Fibroblast of skin of left quadriceps (primary cell): ENCODE measurements at places on chromosomes 6 and 20.

DNA sequence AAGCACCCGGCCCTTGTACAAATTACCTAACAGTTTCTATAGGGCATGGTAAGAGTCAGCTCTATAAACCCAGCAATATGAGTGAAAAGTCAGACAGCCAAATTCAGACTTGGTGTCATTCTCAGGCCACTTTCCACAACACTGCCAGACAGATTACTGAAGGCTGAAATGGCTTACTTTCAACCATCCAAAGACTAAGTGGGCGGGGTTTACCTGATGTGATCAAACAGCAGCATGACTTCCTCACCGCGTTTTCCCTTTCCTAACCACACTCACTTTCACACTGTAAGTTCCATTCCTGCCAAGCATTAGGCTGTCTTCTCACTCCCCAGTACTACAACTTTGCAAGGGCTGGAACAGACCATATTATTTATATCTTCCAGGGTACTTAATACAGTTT is 85.9 kb downstream of the SMLR1 start:
- no peak for DNase-seq

- no peak for DNase-seq
These were observed 9.7 kb downstream of the MOCS3 start for GRCh38 chr20:50968289-50968688.

DNA sequence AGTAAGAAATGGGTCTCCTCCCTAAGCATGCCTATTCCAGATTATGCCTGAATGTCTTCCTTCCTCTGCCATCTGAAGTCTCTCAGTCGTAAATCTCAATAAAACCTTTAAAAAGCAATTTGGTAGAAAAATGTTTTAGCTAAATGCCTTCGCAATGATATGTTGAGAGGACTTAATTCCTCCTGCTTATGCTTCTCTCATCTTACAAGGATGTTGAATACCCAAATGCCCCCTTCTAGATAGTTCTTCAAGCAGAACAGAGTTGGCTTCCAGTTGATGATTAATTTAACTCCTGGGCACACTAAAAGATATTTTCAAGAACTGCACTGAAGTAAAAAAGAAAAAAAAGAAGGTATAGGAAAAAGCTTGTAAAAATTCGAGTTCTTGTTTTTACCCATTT is 275.0 kb upstream of the SPTLC3 start:
- DNase-seq = no peak

DNA sequence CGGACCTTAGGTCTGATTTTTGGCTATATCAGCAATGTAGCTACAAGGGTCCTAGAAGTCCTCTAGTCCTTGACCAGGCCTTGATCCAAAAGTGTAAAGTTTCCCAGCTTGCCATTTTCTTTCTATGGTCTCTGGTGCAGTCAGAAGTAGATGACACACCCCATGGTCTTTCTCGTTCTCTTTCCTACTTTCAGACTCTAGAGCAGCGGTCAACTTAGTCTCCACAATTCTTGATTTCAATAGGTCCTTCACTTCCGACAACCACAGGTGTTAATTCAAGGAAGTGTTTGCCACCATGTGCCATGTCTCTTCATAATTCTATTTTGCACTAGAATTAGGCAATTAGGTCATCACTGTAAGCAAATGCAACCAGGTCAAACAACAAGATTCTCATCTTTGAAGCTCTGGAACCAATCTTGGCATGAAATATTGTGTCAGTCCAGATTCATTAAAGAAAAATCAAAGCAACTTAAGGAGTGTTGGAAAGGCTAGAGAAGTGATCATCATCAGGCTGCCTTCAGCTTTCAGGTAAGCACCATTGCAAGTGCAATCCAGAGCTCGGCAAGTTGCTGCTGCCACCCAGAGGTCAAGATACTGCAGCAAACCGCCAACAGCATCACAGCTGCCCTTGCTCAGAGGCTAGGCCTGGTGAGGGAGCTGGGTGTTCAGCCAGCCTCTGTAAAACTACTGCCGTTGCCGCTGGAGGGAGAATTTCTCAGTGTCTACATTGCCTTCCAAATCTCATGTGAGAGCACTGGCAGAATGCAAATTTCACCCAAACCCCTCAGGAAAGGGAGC is 5.6 kb upstream of the SYNE1 start:
- no peak for DNase-seq

DNA sequence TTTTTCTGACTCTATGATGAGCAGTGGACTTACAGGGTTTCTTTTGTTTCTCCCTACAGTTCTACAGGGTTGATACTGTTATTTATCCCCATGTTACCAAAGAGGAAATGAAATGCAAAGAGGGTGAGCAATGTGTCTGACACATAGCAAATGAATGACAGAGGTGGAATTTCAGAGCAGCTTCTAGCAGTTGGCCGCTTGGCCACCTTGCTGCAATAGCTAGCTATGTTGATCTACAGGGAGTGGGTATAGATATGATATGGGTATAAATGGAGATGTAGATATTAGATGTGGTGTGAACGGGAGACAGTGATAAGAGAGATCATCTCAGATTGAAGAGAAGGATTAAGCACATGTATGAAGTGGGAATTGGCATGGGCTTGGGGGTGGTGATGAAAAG is 10.9 kb upstream of the SLC22A3 start:
- DNase-seq = peak; percentile 7

- DNase-seq = no peak
These were observed 28.5 kb downstream of the MYH7B start for GRCh38 chr20:34983995-34984735.

DNA sequence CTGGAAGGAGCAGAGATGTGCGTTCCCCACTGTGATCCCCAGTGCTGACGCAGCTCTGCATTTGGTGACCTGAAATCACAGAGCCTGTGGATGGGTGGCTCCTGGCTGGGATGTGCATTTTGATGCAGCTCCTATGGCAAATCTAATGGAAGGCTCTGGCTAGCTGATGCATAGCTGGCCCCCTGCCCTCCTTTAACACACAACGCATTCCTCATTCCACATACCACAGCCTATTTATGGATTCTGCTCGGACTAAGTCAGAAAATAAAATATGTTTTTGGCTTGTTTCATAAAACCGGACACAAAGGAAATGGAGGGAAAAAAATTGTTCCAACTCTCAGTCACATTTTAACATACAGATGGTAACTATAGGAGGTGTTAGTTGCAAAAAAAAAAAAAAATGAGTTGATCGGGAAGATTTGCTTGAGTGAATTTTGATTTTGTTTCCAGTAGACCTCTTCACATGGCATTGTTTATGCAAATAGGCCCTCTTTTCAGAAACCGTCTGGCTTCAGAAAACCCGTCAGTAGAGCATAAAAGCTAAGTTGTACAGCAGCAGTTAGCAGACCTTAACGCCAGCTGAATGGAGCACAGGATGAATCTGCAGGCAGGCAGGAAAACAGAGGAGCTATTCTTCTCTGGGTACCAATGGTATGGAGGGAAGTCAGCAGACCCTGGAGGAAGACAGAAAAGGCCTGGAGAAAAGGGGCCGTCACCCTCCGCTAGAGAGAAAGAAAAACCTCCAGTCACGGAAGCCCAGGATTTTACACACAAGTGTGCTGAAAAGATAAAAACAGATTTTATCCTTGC is 215.4 kb downstream of the HDGFL1 start:
- DNase-seq = peak; percentile 54

DNA sequence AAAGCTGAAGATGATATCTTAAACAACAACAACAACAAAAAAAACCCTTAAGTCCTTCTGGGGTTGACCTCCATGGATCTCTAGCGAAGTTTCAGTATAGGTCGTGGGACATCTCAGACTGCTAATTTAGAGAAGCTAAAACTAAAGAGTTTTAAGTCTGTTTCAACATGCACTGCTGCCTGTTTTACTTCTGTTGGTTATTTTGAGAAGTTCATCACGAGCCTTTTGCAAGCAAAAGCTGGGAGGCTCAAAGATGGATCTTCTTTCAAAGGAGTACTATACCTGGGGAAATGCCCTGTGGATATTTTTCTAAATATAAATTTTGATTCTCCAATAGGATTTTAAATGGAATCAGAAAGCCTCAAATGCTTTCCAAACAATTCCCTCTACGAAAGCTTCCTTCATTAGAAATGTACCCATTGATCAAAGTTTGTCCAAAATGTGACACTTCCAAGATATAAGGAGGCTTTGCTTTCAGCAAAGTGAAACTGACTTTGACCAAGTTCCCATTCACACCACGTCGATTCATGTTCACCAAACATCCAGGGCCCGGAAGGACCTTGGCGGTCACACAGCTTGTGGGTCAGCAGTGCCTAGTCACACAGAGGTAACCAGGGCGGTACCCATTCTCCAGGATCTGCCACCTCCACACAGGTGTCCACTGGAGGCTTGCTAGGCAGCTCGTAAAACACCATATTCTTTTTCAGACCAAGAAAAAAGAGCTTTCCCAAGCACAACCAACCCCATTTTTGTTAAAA is 94.7 kb upstream of the QKI start:
- no peak for DNase-seq

DNA sequence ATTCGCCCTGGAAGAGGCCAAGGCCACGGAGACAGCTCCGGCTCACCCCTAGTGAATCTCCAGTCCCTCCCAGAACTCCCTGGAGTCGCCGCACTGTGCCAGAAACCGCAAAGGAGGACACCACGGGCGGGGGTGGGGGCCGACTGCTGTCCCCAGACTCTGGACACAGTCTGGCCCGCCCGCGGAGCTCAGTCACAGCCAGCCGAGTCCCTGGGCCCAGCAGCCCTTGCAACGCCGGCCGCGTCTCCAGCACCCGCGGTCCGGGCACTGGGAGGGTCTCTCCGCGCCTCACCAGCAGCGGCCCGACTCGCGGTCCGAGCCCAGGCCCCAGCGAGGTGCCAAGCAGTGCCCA is 518 bp downstream of the PEX6 start:
- no peak for DNase-seq

DNA sequence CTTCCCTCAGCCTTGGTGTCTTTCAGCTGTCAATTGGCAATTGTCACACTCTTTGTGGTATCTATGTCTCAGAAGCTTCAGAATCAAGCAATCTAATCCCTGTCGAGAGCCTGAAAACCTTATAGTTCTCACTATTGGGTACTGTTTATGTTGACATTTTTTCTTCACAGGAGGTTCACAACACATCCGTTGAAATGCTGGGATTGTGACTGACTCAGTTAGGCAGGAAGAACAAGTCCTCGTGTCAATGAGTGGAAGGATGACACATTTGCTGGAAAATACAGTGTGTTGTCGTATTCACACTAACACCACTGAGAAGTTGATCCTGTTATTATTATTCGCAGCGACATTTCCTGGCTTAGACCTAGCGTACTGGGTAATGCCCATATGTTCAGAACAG is 163.9 kb upstream of the CITED2 start:
- no peak for DNase-seq

GRCh38 chr6:14280766-14281293 is 163.3 kb downstream of the CD83 start:
- no peak for DNase-seq

DNA sequence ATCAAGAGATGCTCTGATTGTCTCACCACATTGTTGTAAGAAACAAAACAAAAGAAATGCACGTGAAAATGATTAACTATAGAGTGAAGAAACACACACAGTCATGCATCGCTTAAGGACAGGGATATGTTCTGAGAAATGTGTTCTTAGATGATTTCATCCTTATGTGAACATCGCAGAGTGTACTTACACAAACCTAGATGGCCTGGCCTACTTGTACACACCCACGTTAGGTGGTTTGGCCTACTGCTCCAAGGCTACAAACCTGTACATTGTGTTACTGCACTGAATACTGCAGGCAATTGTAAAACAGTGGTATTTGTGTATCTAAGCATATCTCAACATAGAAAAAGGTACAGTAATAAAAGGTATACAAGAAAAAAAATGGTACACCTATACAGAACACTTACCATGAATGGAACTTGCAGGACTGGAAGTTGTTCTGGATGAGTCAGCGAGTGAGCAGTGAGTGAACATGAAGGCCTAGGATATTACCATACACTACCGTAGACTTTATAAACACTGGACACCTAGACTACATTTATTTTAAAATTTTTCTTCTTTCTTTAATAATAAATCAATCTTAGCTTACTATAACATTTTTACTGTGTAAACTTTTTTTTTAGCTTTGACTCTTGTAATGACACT is 48.6 kb downstream of the FKBP5 start:
- DNase-seq = no peak

DNA sequence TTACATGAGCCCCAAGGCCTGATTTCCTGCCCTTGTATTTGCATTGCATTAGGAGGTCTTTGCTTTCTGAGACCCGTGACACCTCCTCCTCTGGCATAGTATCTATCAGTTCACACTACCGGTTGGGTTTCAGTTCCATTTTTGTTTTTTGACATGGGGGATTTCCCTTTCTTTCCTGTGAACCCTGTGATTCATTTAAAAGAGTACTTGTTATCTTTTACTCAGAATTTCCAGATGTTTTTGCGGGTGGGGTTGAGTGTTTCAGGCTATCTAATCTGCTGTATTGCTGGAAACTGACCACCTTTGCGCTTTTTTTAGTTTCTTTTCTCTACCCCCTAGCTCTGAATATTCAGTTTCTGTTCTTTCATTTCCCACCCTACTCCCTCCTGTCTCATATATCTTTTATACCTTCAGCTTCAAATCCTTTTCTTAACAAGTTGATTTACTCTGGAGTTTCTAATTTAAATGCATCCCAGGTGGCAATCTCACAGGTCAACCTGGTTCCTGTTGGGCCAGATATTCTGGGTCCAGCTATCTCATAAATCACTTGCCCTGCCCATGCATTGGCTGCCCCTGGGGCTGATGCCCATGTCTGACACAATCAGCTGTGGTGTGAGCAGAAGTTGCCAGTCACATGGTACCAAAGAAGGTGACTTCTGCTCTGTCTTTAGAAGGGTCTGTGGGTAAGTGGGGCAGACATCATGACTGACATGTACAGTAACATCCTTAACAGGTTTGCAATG is 14.3 kb upstream of the NCOA3 start:
- no peak for DNase-seq

GRCh38 chr6:168666699-168667427 is 225.9 kb downstream of the SMOC2 start:
- no peak for DNase-seq

- no peak for DNase-seq
These were observed 79.5 kb downstream of the FYN start for GRCh38 chr6:111793711-111794111.

DNA sequence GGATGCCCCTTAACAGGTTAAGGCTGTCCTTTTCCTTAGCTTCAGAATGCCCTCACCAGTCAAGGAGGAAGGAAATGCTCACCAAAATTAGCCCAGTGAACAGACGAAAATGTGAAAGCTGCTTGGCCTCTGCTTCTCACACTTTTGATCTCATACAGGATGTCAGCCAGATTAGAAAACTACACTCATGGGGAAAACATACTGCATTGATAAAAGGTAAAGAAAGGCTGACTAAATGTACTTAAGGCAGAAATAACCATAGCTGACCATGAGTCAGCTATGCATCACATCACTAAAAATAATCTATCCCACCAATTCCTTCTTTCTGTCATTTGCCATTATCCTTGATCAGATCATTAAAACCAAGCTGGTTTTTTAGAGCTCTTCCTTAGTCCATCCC is 198.4 kb upstream of the TENT5A start:
- DNase-seq = peak; percentile 48

DNA sequence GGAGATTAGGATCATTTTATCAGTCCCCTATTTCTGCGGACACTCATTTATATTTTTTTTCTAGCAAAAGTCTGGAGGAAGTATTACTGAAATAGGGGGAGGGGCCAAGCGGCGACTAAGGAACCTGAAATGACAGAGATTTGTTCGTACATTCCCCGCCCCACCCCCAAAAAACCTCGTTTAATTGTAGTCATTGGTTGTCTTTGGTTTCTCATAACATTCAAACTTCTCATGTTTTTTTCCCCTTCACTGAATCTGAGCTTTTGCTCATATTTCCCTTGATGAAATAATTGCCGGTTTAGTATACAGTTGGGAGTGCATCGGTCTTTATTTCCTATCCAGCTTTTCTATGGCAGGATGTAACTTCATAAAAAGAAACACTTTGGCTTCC is 768 bp upstream of the FYN start:
- no peak for DNase-seq

GRCh38 chr6:141153563-141153962 is 979.2 kb upstream of the GJE1 start:
- no peak for DNase-seq
